ENCODE measurements at places on chromosomes 7 and 10. TPM values are rescaled to one million over a fixed set of nuclear protein-coding genes. Genes with fewer than 3 reads are reported as not detected.
A peak's percentile ranks its signal among the peaks of the same experiment; 100 is the strongest.

BAMBI gene
- polyA plus RNA-seq, result 2.9 TPM

COA1 gene
- 26.6 TPM for polyA plus RNA-seq

DNA sequence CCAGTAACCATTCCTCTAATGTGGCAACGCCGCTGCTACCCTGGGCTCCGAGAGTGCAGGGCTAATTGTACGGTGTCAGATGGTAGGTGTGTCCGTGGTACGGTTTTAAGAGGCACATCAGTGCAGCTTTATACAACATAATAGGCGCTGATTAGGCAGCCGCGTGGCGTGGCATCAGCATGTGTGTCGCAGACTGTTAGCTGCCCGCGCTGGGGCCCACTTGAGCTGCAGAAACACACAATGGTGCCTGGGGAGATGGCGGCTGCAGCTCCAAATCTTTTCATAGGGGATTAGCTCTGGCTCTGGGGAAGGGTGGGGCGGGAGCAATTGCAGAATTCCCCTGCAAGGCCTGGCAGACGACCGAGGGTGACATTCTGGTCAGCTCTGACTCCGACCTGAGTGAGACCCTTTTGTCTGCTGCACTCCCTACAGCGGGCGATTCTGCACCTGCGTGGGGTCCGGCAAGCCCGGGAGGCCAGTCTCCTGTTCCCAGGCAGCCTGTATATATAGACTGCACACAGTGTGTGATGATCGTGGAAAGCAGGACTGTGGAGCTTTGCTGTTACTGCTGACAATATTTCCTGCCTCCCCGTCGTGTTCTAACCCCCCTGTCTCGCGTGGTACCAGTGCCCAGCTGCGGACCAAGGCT, 722.7 kb upstream of the CELF2 start:
- H3K4me1 ChIP-seq, result no peaks in the 10 kb centered on the region
- H3K4me3 ChIP-seq, result no peak overlapping the region
- no peak overlapping the region for H3K27ac ChIP-seq
- DNase-seq, result no peak

CFTR gene
- not detected for polyA plus RNA-seq

DNA sequence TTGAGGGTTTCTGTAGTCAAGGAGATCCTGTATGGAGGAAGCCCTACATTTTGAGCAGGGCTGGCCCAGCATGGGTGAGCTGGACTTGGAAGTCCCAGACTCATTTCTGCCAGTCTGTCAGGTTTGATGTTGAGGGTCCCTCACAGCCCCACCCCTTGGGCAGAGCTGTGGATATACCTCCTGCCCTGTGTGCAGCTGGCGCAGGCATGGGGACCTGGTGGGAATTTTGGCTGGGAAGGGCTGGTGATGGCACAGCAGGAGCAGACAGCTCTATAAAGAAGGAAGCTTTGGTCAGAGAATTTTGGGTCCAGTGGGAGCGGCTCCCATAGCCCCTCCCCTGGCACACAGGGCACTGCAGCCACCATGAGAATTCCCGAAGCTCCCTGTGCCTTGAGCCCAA, 482.6 kb downstream of the RPS24 start:
- no peak overlapping the region for H3K4me3 ChIP-seq
- H3K36me3 ChIP-seq, result no peaks in the 10 kb centered on the region
- H3K27me3 ChIP-seq, result no peaks in the 10 kb centered on the region

- peaks cover 10% of the 10 kb centered on the region for H3K4me1 ChIP-seq
- H3K36me3 ChIP-seq, result no peaks in the 10 kb centered on the region
- peaks cover 16% of the 10 kb centered on the region for H3K27me3 ChIP-seq
Measured at GRCh38 chr10:86389441-86390193, 23.0 kb upstream of the GRID1 start.

DNA sequence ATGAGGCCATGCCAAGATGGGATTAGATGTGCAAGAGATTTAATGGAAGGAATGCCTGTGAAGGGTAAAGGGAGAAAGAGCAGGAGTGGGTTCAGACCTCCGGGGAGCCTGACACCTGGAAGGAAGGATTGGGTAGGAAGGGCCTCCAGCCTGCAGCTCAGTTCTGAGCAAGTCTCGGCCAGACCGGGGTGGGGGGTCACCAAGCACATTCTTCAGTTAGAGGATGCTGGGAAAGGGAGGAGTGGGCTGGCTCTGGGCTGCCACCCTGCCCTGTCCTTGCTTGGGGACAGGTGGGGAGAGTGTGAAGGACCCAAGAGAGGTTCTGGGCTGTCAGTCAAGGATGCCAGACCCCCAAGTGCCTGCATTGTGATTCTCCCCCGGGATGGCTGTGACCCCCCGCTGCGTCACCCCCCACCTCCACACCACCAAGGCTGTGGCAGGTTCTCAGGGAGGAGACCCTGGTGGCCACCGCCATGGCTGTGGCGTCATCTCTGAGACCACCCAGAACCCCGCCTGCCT, 16.5 kb upstream of the PRKAG2 start:
- H3K27ac ChIP-seq, result no peak overlapping the region
- DNase-seq, result no peak
- H3K36me3 ChIP-seq, result no peaks in the 10 kb centered on the region
- H3K4me3 ChIP-seq, result no peak overlapping the region
- peaks cover 7% of the 10 kb centered on the region for H3K4me1 ChIP-seq

GRCh38 chr7:131182446-131183058, 145.1 kb upstream of the MKLN1 start:
- H3K4me3 ChIP-seq, result no peak overlapping the region
- H3K27ac ChIP-seq, result no peak overlapping the region
- no peaks in the 10 kb centered on the region for H3K36me3 ChIP-seq
- H3K4me1 ChIP-seq, result peaks cover 10% of the 10 kb centered on the region
- no peaks in the 10 kb centered on the region for H3K27me3 ChIP-seq

DNA sequence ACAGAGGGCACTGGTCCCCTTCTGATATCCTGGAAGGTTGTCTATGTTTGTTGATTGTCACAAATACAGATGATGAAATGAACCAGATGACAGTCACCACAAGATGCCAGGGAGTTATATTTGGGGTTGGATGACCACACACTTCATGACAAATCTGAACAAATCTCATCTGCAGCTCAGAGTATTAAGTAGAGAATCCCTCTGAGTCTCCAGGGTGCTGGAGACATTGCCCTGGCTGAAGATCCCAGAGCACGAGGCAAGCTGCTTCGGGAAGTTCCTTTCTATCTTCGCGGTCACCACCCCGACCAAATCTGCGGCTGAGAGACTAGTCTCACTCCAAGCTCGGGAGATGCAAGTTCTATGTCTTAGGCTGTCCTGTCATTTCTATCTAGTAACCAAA, 9.0 kb downstream of the DENND2A start:
- no peak overlapping the region for H3K4me3 ChIP-seq
- no peaks in the 10 kb centered on the region for H3K27me3 ChIP-seq
- DNase-seq, result no peak
- H3K27ac ChIP-seq, result no peak overlapping the region

DNA sequence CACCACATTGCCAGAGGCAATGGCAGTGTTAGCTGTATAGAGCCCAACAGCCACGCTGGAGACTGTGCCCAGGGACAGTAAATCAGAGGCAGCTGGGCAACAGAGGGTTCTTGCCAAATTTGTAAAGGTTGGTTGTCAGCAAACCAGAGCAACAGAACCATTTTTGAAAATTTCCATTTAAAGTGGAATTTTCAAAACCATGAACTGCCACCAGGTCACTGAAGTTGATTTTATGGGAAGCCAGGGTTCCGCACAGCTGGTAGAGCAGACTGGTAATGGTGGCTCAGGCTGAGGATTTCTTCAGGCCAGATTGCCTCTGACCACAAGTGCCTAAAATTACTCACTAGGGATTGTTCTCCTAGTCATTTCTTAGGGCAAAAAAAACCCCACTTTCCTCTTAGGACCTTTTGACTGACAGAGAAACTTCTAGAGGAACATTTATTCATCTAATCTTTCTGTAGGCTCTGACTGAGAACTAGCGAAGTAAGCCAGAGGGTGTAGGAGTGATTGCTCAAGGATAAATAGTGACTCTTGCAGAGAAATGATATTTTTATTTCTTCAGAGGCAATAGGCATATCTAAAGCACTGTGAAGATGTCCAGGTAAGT, 342.4 kb downstream of the BBS9 start:
- DNase-seq, result no peak
- no peak overlapping the region for H3K27ac ChIP-seq
- no peaks in the 10 kb centered on the region for H3K27me3 ChIP-seq

TMEM139 gene
- polyA plus RNA-seq, result 25.1 TPM

DNA sequence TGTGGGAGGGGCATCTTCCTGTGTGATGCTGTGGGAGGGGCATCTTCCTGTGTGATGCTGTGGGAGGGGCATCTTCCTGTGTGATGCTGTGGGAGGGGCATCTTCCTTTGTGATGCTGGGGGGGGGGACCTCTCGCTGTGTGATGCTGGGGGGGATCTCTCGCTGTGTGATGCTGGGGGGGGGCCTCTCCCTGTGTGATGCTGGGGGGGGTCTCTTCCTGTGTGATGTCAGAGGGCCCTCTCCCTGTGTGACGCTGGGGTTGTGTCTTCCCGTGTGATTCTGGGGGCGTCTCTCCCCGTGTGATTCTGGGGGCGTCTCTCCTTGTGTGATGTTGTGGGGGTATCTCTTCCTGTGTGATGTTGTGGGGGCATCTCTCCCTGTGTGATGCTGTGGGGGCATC, 27.9 kb upstream of the DPYSL4 start:
- H3K36me3 ChIP-seq, result no peaks in the 10 kb centered on the region
- H3K4me3 ChIP-seq, result no peak overlapping the region
- peaks cover 6% of the 10 kb centered on the region for H3K27me3 ChIP-seq

- peaks cover 4% of the 10 kb centered on the region for H3K27me3 ChIP-seq
- DNase-seq, result no peak
- no peak overlapping the region for H3K4me3 ChIP-seq
- no peaks in the 10 kb centered on the region for H3K36me3 ChIP-seq
- no peak overlapping the region for H3K27ac ChIP-seq
Measured at GRCh38 chr7:95642173-95642572, 45.9 kb upstream of the PDK4 start.

GRCh38 chr7:2567679-2568278, 9.0 kb downstream of the IQCE start:
- H3K4me1 ChIP-seq, result peaks cover 10% of the 10 kb centered on the region
- DNase-seq, result no peak

TMEM229A gene
- polyA plus RNA-seq, result not detected

CHAT gene
- not detected for polyA plus RNA-seq

DNA sequence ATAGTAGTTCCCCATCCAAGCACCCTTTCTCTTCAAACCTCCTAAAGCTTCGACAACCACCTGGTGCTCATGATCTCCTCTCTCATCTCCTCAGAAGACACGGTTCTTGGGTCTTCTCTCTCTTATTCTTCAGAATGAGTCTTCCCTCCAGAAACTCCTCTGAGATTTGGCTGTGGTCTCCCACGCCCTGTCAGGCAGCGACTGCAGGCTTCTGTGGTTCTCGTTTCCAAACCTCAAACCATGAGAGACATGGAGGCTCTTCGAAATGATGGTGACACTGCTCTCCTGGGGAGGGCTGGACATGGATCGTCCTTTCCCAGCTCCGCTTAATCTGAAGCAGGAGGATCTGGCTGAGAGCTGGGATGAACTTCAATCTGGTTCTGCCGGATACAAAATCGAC, 78.6 kb upstream of the PITRM1 start:
- no peaks in the 10 kb centered on the region for H3K36me3 ChIP-seq
- H3K27ac ChIP-seq, result no peak overlapping the region
- DNase-seq, result no peak
- H3K4me3 ChIP-seq, result no peak overlapping the region

ZNF117 gene
- 2.3 TPM for polyA plus RNA-seq

DNA sequence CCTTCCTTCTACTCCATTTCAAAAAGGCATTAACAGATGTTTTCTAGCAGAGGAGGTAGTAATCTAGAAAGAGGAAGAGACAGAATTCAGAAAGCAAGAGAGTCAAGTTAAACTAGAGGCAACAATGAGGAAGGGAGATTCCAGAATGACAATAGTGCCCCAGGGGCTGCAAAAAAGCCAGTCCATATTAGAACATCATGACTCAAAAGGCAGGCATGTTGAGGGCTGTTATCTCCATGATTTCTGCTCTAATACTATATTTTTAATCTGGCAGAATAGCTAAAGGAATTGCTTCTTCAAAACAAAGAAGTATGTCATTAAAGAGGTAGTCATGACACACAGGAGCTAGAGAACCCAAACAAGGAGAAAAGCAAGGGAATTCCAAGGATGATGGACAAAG, 599.6 kb downstream of the INHBA start:
- peak overlapping the region; percentile 76 for H3K27ac ChIP-seq
- H3K27me3 ChIP-seq, result no peaks in the 10 kb centered on the region
- peaks cover 5% of the 10 kb centered on the region for H3K36me3 ChIP-seq
- H3K4me1 ChIP-seq, result peaks cover 36% of the 10 kb centered on the region

DNA sequence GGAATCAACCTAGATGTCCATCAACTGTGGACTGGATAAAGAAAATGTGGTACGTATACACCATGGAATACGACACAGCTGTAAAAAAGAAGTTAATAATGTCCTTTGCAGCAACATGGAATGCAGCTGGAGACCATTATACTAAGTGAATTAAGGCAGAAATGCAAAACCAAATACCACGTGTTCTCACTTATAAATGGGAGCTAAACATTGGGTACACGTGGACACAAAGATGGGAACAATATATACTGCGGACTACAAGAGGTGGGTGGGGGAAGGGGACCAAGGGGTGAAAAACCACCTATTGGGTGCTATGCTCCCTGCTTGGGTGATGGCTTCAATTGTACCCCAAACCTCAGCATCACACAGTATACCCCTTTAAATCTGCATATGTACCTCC, 385.5 kb downstream of the SORCS3 start:
- no peak overlapping the region for H3K27ac ChIP-seq
- H3K36me3 ChIP-seq, result no peaks in the 10 kb centered on the region
- H3K4me1 ChIP-seq, result no peaks in the 10 kb centered on the region
- H3K4me3 ChIP-seq, result no peak overlapping the region
- DNase-seq, result no peak
- no peaks in the 10 kb centered on the region for H3K27me3 ChIP-seq

DNA sequence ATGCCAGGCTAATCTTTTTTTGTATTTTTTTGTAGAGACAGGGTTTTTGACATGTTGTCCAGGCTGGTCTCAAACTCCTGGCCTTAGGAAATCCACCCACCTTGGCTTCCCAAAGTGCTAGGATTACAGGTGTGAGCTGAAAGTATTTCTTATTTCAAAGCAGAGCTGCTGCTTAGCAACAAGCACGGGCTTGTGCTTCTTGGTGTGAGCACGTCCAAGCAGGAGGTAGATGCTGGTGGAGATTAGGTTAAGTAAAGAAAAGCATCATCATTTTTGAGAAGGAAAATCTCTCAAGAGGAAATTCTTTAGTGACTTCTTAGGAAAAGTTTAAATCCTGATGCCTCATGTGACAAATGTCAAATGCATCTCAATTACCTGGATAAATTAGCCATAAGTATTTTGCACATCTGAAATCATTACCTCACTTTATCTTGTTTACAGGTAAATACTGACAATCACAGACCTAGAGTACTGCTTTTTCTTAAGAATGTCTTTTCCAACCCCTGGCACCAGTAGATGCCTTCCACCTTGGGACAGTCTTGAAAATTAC, 431.8 kb upstream of the FZD8 start:
- H3K27me3 ChIP-seq, result no peaks in the 10 kb centered on the region
- no peak for DNase-seq
- no peaks in the 10 kb centered on the region for H3K36me3 ChIP-seq
- H3K27ac ChIP-seq, result no peak overlapping the region
- H3K4me1 ChIP-seq, result no peaks in the 10 kb centered on the region

DNA sequence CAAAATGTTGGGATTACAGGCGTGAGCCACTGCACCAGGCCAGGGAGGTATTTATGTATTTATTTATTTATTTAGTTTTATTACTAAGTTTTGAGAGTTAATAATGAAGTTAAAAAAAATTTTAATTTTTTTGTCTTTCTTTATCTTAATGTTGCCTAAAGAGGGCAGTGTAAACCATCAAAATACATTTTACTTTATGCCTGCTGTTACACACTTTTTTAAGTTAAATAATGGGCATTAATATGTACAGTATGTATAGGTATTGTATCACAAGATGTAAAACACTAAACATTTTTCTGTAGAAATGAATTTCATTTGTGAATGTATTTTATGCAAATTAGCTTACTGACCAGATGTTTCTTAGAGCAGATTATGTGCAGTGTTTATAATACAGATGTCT, 129.4 kb downstream of the AASS start:
- H3K36me3 ChIP-seq, result peaks cover 15% of the 10 kb centered on the region
- no peaks in the 10 kb centered on the region for H3K4me1 ChIP-seq
- H3K27ac ChIP-seq, result no peak overlapping the region
- no peaks in the 10 kb centered on the region for H3K27me3 ChIP-seq
- no peak overlapping the region for H3K4me3 ChIP-seq
